Activated gamma-delta T cell (primary cell): ENCODE measurements at places on chromosomes 3 and 15.

DNA sequence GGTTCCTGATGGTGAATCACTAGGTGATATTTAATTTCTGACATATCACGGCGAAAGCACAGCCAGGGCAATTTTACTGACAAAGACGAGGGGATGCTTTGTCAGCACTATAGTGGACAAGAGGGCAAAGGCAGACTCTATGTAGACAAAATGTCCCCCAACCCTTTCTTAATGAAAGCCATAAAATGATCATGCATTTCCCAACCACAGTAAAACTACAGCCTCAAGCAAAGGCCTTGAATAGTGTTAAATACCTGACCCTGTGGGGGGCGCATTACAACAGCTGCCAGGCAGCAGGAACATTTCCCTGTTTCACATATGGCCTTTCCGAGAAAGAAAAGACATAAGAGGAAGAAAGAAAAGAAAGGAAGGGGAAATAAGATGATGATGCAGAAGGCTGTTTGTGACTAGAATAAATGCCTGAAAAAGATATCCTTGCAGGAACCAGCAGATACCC, 49.5 kb downstream of the GLDN start:
- no peak for DNase-seq

GRCh38 chr3:9906480-9906879, 3.8 kb downstream of the IL17RE start:
- no peak for DNase-seq

DNA sequence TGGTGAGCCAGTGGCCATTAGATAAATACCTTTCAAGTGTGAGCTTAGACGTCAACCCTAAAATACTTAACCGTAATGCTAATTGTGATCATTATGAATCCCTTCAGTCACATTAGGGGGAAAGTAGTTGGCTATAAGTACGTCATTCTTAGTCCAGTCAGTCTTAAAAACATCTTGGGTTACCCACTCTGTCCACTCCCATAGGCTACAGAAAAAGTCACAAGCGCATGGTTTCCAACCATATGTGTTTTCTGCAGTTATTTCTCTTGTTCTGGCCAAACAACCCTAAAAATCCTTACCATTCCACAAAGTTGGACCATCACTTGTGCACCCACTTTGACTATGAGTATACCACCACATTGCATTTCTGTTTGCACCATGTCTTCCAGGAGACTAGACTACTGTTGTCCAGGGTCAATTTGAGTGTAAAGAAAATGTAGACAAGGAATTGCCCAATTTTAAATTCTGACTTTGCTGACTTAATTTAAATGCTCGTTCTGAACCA, 3.3 kb downstream of the RPL15 start:
- no peak for DNase-seq

DNA sequence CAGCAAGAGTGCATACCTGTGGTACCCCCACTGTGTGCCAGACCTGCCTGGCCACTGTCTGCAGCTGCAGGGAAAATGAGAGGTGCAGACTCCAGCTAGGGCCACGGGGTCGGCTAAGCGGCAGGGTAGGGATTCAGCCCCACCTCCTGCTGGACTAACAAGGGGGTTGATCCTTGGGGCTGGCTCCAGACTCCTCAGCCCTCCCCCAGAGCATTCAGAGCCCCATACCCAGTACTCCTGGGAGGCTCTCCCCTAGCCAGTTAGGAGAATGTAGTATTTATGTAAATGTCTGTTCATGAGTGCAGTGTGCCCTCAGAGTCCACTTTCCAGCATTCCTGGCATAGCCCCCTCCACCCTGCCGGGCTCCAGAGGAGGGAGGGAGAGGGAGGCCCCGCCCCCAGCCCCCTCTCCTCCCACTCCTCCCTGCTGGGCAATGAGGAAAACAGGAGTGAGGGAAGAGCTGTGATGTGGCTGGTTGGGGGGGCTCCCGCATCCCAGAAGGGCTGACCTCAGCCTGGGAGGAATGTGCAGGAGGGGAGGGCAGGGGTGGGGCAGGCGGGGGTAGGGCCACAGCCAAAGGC, 4.5 kb upstream of the SEMA3B start:
- no peak for DNase-seq

DNA sequence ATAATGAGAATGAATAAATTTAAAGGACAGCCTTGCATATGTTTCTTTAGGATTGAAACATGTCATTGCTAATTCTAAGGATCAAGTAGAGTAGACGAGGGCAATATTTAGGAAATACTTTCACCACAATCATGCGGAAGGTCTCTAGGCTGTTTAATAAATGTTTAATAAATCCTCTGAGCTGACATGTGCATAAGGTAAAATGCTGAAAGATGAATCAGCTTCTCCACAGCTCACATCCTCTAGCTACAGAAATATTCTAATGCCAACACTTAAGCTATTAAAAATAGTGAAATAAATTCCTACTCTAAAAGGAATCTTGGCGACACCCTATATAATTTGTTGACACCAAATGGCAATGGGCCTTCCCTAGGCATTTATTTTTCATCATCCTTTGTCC, 407.3 kb downstream of the TBL1XR1 start:
- DNase-seq, result no peak

DNA sequence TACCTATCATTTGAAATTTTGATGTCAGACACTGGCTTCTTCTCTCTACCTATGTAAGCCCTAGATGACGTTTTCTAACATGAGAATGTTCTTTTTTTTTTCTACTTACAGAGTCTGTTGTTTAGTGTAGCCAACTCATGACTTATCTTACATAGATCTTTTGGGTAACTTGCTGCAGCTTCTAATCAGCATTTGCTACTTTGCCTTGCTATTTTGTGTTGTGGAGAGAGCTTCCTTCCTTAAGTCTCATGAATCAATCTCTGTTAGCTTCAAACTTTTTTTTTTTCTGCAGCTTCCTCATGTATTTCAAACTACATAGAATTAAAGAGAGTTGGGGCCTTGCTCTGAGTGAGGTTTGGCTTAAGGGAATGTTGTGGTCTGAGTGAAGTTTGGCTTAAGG, 568.7 kb upstream of the BCHE start:
- no peak for DNase-seq

GRCh38 chr15:47500842-47501241, 216.5 kb upstream of the SEMA6D start:
- no peak for DNase-seq
